Stromal cell of bone marrow (primary cell): ENCODE measurements at places on chromosomes 3 and 15.

DNA sequence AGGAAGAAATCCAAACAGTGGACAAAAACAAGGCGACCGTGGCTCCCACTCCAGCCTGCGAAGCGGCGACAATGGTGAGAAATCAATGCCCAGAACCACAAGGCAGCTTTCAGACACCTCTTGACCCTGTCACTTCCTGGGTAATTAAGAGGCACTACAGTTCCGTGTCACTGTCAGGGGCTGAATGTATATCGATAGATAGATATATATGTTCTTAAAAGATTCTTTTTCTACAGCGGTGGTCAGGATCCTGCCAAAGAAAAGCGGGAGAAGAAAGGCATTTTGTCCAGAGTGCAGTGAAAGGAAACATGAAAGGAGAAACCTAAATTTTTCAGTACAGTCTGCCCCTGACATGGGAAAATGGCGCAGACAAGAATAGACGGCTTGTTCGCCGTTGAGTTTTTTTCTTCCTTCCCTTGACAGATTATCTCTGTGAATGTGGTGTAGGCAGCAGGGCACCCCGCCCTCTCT, 56.2 kb upstream of the HES1 start:
- no peak for DNase-seq

DNA sequence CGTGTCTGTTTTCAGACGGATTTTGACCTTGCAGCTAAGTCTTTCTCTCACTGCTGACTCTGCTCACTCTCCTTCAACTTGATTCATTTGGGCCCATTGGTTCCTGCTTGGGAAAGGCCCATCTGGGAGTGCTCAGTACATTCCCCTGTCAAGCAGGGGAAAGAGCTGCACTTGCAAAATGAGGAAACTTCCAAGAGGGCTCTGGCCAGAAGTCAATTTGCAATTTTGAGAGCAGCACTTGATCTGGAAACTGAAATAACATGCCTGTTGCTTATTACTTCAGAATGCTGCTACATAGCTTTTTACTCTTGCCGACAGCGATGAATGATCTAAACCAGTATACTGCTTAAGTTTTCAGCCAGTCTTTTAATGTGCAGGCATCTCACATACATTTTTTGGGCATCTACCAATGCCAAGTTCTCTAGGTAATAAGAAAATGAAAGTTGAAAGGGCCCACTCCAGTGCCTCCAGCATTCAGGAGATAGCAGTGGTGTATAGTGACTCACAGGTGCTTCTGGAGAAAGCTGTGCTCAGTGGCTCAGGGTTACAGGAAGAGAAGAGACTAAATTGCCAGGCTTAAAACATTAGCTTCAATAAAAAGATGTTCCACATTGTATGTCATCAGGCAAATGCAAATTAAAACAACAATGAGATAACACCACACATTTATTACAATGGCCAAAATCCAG, 70.1 kb upstream of the RORA start:
- DNase-seq: no peak

DNA sequence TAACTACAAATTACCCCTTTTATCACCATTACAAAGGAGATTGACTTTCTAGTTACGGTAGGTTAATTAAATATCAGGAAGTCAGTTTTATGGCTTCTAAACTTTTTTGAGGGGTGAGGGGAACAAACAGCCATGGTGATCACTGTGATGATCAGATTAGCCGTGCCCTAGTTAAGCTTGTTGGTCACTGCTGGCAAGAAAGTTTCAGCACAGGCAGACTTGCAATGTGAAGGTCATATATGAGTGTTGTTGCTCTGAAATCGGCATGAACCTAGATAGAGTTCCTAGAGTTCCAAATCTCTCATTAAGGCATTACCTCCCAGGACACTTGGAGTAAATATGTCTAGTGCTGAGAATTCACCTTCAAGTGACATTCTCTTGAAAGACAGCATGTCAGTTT, 156.6 kb downstream of the GHSR start:
- DNase-seq: no peak

- no peak for DNase-seq
Measured at GRCh38 chr15:49758856-49759255, 138.0 kb downstream of the DTWD1 start.

GRCh38 chr3:59247402-59247841, 197.6 kb upstream of the CFAP20DC start:
- no peak for DNase-seq

DNA sequence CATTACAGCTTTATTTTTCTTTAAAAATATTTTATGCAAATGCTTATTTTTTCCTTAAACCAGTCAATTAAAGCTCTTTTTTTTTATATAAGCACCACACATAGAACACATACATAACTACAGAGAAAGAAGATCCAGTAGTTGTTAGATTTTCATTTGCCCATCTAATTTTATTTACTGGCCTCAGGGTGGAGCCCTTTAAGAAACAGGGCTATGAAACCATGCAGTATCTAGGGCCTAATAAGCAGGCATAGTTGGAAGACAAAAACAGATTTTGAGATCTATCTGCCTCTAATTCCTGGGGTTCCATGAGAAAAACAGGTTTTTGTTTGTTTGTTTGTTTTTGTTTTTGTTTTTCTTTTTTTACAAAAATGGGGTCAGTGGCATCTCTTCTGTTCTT, 120.6 kb downstream of the BCHE start:
- no peak for DNase-seq

GRCh38 chr3:4044619-4045018, 245.4 kb downstream of the LRRN1 start:
- no peak for DNase-seq

- no peak for DNase-seq
Measured at GRCh38 chr3:188747489-188747888, 424.3 kb upstream of the TPRG1 start.

GRCh38 chr15:61049934-61050333, 179.2 kb downstream of the RORA start:
- DNase-seq: peak; percentile 56

- DNase-seq: no peak
Measured at GRCh38 chr3:185813691-185814215, 11.1 kb downstream of the IGF2BP2 start.

- DNase-seq: no peak
Measured at GRCh38 chr15:51303462-51303980, 34.9 kb downstream of the CYP19A1 start.

GRCh38 chr3:191391861-191392808, 61.8 kb upstream of the UTS2B start:
- DNase-seq: no peak

DNA sequence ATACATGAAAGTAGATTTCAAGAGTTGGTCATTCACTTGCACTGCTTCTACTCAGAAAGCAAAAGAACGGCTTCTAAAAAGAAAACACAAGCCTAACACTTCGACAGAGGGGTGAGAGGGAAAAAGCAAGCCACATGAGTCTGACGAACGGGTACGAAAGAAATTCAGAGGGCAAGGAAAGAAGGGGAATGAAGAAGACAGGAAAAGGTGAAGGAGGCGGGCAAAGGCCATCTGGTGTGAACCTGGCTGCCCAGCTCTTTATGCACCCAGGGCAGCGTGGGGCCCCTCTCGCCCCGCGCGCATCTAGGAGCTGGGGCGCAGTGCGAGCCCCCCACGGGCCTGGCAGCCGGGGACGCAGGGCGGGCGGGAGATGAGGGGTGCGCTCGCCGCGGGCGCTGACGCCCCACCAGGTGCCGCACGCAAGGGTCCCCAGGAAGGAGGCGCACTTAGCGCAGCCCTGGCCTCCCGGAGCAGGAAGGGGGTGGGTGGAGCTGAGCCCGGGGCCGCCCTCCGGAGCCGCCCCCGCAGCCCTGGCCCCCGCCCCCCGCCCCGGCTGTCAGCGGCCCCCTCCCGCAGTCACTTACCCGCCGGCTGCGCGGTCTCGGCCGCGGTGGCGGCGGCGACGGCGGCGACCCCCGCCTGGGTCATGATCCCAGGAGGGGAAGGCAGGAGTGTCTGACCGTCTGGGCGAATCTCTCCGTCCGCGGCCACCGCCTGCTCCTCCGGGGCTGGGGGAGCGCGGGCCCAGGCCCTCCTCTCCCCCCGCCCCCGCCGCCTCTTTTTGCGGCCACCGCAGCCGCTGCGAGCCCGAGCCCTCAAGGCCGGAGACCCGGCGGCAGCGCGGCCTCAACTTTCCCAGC, at the start of gene USF3:
Gene USF3 (minus strand): TSS at position 857 of the 860 bp plus-strand sequence. CDS start 21,764 bp downstream, outside the sequence.
- DNase-seq: no peak

- no peak for DNase-seq
Measured at GRCh38 chr3:170095771-170096170, 58.0 kb downstream of the GPR160 start.

- DNase-seq: peak; percentile 9
Measured at GRCh38 chr15:37638116-37638515, 296.3 kb upstream of the TMCO5A start.

DNA sequence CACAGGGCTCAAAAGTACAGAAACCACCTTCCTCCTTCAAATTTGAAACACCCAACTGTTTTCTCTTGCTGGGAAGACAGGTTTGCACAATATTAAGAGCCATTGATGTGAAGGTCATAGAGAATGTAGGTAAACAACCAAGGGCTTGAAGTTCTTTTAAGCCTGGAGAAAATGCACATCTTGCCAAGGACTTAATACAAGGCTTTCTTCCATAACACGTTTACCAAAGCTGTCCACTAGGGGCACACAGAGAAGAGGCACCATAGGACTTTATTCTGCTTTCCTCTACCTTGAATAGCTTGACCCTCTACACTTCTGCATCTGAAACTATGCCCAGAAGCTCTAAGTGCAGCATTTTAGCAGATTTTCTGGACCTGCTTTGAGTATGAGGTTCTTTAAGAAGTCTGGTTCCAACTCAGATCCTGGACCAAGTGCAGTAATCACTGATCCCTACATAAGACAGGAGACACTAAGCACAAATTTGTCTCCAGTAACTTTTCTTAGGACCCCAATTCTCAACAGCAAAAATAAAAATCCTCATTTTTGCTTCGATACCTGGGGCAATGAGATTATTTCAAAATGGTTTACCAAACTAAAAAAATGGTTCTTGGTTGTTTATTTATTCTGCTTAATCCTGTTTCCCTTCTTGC, 138.0 kb downstream of the FBN1 start:
- peak; percentile 38 for DNase-seq

DNA sequence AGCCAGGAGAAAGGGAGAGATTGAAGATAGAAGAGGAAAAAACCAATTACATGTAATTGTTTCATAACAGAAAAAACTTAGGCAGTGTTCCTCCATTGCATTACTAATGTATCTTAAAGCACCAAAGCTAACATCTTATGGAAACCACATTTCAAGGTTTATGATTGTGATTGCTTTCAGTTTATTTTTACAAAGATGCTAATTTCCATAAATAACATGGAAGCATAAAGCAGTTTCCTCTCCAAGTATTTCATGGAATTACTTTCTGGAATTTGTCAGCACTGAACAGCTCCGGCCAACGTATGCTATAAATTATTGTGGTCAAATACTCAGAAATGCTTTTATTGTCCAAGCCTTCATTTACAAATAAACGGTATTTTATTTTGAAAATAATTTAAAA, 11.6 kb downstream of the ADAMTSL3 start:
- no peak for DNase-seq

- DNase-seq: no peak
Measured at GRCh38 chr3:197713477-197713822, 23.3 kb downstream of the RUBCN start.

DNA sequence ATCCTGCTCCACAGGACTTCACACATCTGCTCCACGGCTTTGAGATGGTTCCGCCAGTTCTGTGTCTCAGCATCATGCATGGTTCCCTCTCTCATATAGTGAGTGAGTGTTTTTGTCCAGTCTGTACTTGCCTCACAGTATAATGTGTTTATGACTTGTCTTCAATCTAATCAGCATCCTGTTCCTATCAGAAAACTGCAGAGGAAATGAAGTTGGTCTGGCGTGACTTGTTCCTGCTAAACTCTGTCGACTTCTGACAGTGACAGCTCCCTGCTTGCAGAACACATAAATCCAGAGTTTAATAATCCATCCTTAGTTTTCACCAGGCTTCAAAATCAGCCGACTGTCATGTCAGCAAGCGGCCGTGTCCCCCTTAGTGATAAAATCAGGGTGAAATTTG, 222.3 kb downstream of the SLCO3A1 start:
- DNase-seq: no peak

DNA sequence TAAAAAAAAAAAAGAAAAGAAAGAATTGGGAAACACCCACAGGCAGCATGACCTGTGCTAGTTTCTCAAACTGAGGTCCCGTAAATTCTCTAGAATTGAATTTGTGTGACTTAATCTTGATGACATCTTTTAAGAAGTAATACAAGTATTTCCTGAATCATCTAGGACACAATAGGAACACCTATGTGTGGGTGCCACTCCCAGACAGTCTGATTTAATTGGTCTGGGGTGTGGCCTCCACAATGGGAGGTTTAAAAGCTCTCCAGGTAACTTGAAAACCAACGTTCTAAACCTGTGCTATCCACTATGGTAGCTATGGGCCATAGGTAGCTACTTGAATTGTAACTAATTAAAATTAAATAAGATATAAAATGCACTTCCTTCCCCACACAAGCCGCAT, 28.1 kb downstream of the CFAP92 start:
- no peak for DNase-seq

DNA sequence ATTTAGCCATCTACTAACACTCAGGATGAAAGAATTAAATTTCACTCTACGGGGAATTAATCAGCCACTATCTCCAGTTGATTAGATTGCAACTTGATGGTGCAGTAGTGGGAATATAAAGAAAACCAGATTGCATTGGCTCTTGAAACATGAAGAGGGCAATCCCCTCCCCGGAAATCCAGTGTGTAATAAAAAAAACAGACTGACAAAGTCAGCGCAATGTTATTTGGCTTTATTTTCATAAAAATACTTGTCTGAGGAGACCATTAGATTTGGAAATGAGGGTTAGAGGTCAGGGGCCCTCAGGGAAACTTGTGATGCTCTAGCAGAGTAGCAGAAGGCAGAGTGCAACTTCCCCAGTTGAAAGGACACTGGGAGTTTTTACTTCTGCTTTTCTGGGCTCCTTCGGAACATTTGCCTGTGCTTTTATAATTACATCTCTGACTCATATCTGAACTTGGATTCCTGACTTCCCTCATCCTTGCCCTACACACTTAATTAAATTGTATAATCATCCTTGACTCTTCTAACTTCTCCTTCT, 326.8 kb downstream of the TUSC7 start:
- DNase-seq: peak; percentile 82

DNA sequence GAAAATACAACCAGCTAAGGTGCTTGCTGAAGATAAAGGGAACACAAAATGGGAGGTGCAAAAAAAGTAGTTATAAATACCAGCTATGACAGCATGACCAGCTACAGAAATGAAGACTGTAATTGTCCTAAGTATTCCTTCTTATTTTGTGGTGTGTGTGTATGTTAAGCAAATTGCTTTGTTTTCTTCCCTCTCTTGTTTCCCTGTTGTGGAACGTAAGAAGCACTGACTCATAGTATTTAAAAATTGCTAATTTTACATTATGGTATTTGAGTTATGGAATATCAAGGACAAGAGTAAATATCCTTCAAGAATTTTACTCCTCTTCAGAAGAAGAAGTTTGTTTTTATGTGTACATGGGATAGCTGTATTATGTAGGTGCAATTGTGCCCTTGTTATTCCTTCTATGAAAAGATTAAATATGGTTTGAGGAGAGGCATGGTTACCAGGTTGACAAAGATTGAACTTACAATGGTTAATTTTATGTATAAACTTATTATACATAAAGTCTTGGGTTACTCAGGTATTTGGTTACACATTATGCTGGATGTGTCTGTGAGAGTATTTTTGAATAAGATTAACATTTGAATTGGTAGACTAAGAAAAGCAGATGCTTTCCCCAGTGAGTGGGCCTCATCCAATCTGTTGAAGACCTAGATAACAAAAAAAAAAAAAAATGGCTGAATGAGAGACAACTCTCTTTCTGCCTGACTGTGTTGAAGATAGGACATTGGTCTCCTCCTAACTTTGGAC, 1132.1 kb upstream of the ALCAM start:
- no peak for DNase-seq
